ENCODE measurements at places on chromosomes 12 and 14.

DNA sequence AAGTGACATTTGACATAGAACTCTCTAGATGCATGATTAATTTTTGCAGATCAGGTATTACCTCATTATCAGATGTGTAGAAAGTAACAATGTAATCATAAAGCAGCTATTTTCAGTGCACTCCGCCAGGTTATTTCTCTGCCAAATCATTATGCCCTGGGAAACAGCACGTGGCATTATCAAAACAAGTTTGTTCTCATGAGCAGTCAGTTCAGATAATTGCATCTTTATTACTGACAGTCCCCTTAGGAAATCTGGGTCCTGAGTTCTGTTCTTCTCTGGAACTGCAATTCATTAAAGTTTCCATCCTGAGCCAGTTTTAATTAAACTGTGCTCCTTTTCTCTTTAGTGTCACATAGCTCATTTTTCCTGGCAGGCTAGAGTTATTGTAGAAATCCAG, 94.7 kb upstream of the KRR1 start:
- DNase-seq: no peak

DNA sequence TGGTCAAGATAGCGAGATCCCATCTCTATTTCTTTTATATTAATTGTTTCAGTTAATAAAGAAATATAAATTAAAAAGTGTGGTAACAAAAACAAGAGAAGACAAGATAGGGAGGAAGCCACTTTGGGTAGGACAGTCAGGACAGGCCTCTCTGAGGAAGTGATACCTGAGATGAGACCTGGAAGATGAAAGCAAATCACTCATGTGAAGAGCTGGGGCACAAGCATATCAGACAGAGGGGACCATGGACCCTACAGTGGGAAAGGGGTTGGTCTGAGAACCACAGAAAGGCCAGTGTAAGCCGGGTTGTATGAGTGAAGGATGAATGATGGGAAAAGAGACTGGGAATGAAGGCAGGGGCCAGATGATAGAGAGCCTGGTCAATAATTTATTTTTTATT, 1.8 kb upstream of the MED6 start:
- no peak for DNase-seq

- no peak for DNase-seq
Measured at GRCh38 chr12:125890971-125891370, 825.7 kb downstream of the AACS start.

GRCh38 chr12:1369938-1370500, 224.4 kb downstream of the FBXL14 start:
- DNase-seq: no peak

DNA sequence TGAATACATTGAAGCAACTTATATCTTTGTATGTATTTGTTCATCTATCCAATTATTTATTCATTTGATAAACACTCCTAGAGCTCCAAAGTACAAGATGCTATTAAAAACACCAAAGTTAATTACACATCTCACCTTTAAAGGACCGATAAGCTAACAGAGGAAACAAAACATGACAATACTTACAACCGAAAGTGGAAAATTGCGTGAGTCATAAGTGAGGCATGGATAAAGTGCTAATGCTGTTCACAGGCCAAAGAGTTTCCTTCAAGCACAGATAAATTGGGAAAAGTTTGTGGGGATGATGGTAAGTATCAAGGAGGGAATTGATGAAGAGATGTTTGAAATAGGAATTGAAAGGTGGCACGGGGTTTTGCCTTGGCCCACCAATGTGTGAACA, 172.8 kb upstream of the KITLG start:
- no peak for DNase-seq

GRCh38 chr12:42213954-42214426, 24.1 kb downstream of the YAF2 start:
- DNase-seq: no peak

- no peak for DNase-seq
Measured at GRCh38 chr12:120473807-120474615, 4.5 kb upstream of the SRSF9 start.

GRCh38 chr14:94770251-94770749, 387 bp upstream of the GSC start:
- DNase-seq: no peak

DNA sequence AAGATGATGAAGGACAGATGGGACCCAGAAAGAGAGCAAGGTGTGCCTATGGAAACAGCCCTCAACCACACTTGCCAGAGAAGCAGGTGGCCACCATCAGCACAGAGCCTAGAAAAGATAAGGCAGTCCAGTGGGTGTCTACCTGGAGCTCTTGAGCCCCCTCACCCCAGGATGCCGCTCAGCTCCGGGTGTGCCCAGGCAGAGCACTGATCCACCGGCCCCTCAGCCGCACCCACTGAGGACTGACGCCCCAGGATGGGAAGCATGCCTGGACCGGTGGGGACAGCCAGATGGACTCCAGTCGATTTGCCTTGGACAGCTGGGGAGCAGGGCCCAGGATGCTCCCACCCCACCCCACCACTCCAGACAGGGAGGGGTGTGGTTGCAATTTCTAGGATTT, 15.1 kb upstream of the ZFP36L1 start:
- no peak for DNase-seq

DNA sequence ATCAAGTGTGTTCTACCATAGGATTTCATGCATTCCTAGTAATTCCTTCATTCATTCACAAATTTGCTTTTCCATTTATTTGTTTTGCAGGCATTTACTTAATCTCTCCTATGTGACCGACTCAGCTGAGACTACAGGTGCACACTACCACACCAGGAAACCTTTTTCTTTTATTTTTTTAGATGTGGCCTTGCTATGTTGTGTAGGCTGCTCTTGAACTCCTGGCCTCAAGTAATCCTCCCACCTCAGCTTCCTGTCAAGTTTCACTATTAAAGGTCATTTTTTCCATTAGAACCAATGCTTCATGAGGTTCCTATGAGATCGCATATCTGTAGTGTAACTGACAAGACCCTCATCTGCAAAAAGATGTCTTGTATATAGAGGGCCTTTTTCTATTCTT, 1218.7 kb downstream of the VRK1 start:
- no peak for DNase-seq

GRCh38 chr14:100203146-100203545, 35.8 kb upstream of the YY1 start:
- no peak for DNase-seq

DNA sequence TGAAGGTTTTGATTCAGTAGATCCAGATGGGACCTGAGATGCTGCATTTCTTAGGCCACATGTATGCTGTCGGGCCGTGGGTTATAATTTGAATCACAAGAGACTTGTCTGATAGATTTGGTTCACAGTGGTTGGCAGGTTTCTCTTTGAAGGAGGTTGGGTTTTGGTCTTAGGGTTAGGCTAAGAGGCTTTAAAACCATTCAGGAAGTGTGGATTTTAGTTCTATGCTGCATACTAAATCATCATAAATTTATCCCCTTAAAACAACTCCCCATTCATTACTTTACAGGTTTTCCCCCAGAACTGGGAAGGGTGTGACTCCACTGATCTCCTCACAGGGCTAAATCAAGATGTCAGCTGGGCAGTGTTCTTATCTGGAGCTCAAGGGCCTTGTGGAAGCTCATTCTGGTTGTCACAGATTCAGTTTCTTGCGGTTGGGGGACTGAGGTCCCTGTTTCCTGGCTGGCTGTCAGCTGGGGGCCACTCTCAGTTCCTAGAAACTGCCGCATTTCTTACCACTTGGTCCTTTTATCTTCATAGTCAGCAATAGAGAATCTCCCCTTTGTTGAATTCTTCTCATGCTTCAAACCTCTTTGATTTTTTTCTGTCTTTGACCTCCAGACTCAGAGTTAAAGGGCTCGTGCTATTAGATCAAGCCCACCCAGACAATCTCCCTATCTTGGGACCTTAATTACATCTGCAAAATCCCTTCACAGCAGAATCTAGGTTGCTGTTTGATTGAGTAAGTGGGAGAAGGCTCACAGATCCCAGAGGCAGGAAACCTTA, 20.6 kb upstream of the PCNX1 start:
- DNase-seq: no peak

- DNase-seq: no peak
Measured at GRCh38 chr12:66279123-66279712, 23.1 kb upstream of the HELB start.

DNA sequence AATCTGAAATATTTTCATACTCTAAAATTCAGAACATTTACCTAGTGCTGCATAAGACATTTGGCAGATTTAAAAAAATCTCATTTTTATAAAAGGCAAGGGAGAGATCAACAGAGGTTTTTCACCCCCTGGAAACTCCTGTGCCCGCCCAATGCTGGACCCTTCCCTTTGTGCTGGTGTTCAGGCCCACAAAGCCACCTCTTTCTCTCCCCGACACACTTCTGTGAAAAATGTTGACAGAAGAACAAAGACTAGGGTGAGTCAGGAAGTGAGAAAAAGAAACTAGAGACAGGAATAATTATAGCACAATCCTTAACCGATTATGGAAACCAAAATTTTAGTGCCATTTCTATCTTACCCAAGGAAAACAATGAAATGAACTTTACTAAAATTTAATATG, 197.7 kb upstream of the STXBP6 start:
- no peak for DNase-seq

- DNase-seq: no peak
Measured at GRCh38 chr12:26402648-26403047, 207.3 kb downstream of the SSPN start.

GRCh38 chr12:51118706-51119105, 35.3 kb upstream of the CSRNP2 start:
- no peak for DNase-seq

DNA sequence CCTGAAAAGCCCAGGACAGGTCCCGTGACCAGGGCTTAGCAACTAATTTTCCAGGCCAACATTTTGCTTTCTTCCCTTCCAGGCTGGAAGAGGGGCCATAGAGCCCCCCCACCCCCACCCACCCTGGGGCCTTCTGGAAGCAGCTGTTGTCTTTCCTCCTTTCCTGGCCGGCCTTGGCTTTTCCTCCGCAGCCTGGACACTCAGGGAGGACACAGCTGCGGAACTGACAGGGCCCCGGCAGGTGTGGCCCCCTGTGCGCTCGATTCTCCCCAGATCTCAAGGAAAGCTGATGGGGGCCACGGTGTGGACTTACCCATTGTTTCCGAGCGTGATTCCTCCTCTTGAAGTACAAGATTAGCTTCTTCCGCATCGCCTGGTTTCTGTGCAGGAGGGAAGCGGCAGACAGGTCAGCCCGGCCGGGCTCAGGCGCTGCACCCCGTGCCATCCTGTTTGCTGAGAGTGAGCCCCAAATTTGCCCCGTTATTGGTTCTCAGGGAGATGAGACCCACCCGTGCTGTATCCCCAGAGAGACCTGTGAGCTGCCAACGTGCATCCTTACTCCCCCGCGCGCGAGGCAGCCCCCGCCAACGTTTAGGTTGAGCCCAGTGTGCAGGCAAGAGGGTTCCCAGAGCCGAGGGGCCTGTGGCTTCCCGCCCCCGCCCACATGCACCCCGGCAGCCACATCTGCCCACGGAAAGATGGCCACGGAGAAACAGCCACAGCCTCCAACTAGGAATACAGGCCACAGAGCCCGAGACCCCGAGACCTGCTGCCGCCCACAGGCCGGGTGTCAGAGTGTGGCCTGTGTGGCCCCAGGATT, 129.6 kb downstream of the NCOR2 start:
- no peak for DNase-seq

GRCh38 chr12:50647479-50647878, 116.4 kb upstream of the ATF1 start:
- DNase-seq: no peak

- no peak for DNase-seq
Measured at GRCh38 chr12:817941-818600, 65.7 kb downstream of the WNK1 start.

DNA sequence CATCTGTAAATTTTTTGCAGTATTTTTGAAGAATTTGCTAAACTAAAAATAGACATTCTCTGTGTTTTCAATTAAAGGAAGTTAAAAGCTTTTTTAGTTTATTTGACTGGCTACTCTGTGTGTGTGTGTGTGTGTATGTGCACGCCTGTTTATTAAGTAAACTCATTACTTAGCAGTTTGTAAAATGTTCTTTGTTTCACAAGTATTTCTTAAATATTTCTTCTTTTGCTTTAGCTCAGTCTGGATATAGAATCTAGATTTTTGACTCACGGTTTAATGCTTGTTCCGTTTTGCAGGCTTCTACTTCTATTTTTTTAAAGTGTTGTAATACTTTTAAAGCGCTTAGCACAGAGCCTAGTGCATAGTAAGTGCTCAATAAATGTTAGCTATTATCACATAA, 46.5 kb upstream of the KCNMB4 start:
- no peak for DNase-seq

GRCh38 chr14:57417228-57417627, 26.8 kb downstream of the NAA30 start:
- no peak for DNase-seq

GRCh38 chr12:96047229-96048211, 12.1 kb upstream of the LTA4H start:
- no peak for DNase-seq
